Activated CD4-positive, alpha-beta T cell treated with anti-CD3 and anti-CD28 coated beads, Interleukin-2, amount 50 U/mL, for 4 hours (primary cell): ENCODE measurements at places on chromosomes 4 and X.

GRCh38 chrX:3678328-3678727 is 35.1 kb downstream of the PRKX start:
- DNase-seq: no peak

GRCh38 chr4:144499777-144500176 is 146.2 kb upstream of the HHIP start:
- no peak for DNase-seq

DNA sequence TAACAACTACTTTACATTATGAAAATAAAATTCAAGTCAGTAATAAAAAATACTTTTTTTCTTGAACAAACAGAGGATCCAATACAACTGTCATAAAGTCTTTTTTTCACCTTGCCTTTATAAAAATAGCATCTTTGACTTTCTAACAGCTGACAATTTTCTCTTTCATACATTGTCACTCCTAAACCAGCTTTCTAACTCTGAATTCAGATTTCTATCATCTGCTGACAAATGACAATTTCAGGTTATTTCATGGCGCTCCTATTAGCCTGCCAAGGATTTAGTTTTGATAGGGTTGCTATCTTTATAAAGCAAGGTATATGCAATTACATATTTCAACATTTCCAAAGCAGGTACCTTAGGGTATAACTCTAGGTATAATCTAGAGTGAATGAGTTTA is 14.6 kb downstream of the NAA11 start:
- DNase-seq: no peak

DNA sequence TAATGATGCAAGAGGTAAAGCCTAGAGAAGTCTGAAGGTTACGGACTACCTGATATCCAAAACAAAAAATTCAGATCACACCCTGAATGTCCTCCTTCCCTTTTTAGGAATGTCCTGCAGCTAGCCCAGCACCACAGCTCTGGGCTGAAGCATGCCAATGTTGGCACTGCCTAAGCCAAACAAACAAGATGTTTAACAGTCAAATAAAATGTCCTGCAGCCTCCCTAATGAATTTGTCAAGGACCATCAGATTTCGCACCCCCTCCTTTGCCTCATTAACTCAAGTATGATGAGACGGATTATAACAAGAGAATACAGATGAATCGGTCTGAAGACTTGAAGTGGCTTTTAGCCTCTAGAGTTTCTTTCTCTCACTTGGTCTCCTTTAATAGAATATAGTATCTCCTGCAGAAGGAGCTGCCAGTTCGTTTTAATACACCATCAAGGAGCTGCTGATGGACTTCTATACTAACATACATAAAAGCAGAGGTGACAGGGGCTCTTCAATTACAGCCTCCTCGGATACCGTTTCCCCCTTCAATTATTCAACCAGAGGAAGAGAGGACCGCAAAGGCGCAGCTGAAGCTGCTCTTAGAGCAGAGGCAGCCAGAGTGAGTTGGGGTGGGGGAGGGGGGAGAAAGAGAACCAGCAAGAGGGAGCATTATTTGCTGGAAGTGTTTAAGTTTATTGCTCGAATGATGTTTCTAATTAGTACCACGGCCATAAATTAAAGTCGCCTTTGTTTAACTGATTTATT is 3.0 kb upstream of the MAB21L2 start:
- no peak for DNase-seq

DNA sequence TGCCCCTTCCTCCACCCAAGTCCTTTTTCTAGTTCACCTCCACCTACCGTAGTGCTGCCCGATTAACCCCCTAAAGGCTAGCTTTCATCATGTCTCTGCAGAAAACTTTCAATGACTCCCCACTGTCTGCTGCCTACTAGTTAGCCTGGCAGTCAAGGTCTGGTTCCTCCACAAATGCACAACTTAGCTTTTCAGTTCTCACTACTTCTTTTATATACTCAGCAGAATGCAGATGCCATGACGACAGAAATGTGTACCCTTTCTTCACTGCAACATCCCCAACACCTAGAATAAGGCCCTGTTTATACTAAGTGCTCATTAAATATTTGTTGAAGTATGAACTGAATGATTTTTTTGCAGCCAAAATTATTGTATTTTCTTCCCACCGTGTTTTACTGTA is 30.9 kb upstream of the RASGEF1B start:
- DNase-seq: no peak

- DNase-seq: no peak
Measured at GRCh38 chr4:26772096-26772873, 88.4 kb upstream of the STIM2 start.

- no peak for DNase-seq
Measured at GRCh38 chr4:99033956-99034355, 38.4 kb downstream of the METAP1 start.

- no peak for DNase-seq
Measured at GRCh38 chr4:2800691-2801596, 8.1 kb downstream of the SH3BP2 start.

DNA sequence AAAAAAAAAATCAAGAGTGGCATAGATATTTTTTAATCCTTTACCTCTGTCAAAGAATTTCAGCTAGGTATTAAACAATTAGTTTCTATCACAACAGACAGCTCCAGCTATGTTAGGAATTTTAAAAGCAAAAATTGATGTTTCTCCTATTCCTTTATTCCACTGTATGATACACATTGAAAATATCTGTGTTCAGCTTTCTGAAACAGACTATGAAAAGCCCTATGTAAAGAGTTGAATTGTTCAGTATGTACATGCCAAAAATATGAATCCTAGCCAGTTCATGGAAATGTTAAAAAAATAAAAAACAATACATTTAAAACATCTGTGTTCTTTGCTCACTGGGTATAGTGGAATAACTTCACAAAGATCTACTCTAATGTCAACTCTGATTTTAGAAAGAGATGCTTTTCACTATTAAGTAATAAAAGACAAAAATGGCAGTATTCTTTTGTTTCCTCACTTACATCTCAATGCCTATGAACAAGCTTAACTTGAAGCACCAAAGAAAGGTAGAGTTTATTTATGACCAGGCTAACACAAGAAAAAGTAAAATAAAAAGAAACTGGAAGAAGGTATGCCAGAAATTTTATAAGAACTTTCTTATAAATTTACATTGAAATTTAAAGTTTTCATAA is 32.1 kb downstream of the FBXW7 start:
- DNase-seq: no peak

GRCh38 chrX:10833299-10834169 is 213.1 kb upstream of the MID1 start:
- no peak for DNase-seq

- no peak for DNase-seq
Measured at GRCh38 chr4:30757357-30757756, 37.2 kb downstream of the PCDH7 start.

GRCh38 chrX:40108959-40109287 is 11.2 kb upstream of the BCOR start:
- peak; percentile 60 for DNase-seq

DNA sequence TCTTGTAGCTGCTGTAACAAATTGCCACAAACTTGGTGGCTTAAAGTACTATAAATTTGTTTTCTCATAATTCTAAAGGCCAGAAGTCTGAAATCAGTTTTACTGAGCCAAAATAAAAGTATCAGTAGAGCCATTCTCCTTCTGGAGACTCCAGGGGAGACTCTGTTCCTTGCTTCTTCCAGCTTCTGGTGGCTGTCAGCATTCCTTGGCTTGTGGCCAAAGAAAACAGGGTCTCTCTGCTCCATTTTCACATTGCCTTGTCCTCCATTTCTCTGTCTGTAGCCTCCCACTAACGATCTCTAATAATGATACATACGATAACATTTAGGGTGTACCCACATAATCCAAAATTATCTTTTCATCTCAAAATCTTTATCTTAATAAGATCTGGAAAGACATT is 200.4 kb downstream of the MAB21L2 start:
- DNase-seq: no peak

DNA sequence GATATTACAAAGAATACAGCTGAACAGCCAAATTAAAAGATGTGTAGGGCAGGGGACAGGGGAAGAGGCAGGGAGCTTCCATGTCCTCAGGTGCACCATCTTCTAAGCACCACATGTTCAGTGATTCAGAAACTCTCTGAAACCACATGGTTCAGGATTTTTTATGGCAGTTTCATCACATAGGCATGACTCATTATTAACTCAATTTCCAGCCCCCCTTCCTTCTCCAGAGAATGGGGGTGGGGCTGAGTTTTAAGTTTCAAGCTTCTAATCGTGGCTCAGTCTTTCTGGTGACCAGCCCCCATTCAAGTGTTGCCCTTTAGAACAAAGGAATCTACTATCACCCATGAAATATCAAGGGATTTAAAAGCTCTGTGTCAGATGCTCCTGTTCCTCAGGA is 317.8 kb upstream of the GALNT7 start:
- no peak for DNase-seq

- no peak for DNase-seq
Measured at GRCh38 chrX:150841456-150842197, 56.8 kb downstream of the CD99L2 start.

DNA sequence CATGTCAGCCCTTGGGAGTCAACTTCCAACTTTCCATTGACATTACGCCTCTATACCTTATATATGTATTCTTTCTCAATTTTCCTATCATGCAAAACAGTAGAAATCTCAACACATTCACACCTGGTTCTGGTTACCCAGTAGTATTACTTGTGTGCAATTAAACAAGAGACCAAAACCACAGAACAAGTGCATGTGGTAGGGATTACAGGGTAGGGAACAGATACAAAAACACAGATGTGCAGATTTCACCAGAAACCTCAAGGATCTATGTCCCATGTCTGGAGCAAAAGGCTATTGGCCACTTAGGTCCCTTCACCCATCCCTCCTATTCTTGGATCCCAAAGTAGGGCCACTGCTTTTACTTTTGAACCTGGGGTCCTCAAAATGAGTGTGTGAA is 143.6 kb upstream of the ZCCHC13 start:
- no peak for DNase-seq

DNA sequence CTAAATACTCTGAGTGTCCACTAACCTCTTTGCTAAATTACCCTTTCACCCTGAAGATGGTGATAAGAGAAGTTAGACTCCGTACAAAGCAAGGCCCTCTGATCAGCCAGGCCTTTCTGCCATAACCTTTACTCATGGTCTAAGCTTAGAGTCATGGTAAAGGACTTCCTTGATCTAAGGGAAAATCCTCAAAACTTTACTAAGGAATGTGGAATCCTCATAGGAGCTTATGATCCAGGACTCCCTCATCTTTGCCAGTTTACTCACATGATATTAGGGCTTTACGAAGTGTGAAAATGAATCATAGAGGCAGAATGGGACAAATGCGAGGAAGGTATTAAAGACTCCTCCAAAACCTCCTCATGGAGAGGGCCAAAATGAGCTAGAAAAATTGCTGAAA is 7.9 kb upstream of the FAM13A start:
- no peak for DNase-seq
